ENCODE measurements at places on chromosomes 1 and 21. TPM values are rescaled to one million over a fixed set of nuclear protein-coding genes. Genes with fewer than 3 reads are reported as not detected.

DNA sequence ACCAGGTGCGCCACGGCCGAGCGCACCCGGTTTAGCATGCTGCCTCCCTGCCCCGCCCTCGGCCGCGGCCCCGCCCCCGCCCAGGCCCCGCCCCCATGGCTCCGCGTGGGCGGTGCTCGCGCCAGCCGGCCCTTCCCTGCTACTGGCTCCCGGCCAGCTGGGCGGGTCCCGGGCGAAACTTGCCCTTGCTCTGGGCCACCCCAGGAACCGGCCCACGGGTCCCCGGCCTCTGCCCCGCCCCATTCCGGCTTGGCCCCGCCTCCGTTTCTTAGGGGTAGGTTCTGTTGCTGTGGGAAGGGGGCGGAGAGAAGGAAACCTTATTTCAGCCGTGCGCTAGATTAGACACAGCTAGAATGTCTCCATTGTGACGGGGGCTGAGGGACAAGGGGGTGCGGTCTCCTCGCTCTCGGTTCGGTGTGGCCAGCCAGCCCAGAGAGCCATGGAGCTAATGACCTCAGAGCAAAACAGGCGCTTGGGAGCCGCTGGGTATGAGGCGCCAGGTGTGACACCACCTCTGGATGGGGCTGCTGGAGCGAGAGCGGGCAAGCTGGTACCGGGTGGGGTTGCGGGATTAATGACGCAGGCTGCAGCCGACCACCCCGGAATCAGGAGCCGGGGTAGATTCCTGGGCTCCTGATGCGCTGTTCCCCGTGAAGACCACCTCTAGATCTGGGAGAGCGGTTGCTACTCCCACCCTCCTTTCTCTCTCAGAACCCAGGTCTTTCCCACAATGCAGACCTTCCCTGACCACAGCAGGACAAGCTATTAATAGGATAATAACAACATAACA lies at the start of gene PPM1J:
Gene PPM1J, minus strand, starts transcription at position 69 of the 790 bp plus-strand sequence. Its CDS starts 31 bp downstream, at position 38.
- H3K36me3 ChIP-seq = no peaks in the 10 kb centered on the region
- peak; percentile 91 for DNase-seq
- peak within 1 kb of the TSS; percentile 70 for H3K4me3 ChIP-seq
- H3K27me3 ChIP-seq = no peaks in the 10 kb centered on the region
- H3K27ac ChIP-seq = peak within 1 kb of the TSS; percentile 15
- H3K4me1 ChIP-seq = peaks cover 3% of the 10 kb centered on the region

DNA sequence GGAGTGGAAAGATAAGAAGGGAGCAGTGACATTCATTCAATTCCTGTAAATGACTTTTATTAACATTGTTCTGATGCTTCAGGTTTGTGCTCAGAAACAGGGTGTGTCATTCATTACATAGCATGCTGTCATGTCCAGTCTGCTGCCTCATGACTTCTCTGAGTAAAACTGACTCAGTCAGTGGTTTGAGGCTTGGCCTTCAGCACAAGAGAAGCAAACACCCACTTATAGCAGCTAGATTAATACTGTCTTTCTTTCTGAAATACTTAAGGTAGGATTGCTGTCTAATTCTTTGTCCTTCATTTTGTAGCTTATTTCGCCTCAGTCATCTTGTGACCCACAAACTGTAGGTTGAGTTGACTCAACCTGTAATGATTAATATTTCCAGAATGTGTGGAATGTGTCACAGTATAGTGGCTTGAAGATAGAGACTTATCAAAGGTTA lies 32.9 kb downstream of the RASAL2 start:
- no peaks in the 10 kb centered on the region for H3K36me3 ChIP-seq
- H3K27me3 ChIP-seq = no peaks in the 10 kb centered on the region
- peak overlapping the region; percentile 89 for H3K27ac ChIP-seq
- peak; percentile 97 for DNase-seq

- no peak overlapping the region for H3K4me3 ChIP-seq
- H3K27me3 ChIP-seq = no peaks in the 10 kb centered on the region
- no peaks in the 10 kb centered on the region for H3K36me3 ChIP-seq
- no peaks in the 10 kb centered on the region for H3K4me1 ChIP-seq
- peak; percentile 53 for DNase-seq
Measured at GRCh38 chr1:197519741-197520334, 251.8 kb downstream of the CRB1 start.

The CLCA4 gene
- total RNA-seq = not detected

DNA sequence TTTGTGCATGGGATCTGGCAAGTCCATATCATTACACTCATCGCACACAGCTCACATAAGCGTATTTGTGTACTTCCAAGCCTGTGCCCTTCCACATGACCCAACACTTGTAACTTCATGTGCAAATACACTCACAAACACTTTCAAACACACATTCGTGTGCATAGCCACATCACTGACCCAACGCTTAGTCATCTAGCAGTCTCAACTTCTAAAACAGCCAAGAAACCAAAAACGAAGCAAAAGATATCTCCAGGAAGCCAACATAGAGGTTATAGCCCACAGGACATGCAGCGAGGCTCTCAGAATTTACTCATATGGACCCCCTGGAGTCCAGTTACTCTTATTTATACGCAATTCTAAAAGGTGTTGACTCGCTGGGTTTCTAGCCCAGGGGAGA lies 10.9 kb upstream of the GOLT1A start:
- peak; percentile 40 for DNase-seq
- no peaks in the 10 kb centered on the region for H3K4me1 ChIP-seq
- no peaks in the 10 kb centered on the region for H3K27me3 ChIP-seq
- H3K4me3 ChIP-seq = no peak overlapping the region
- no peak overlapping the region for H3K27ac ChIP-seq

GRCh38 chr1:24344090-24344742 lies 25.1 kb downstream of the GRHL3 start:
- no peaks in the 10 kb centered on the region for H3K27me3 ChIP-seq
- no peak overlapping the region for H3K27ac ChIP-seq
- no peaks in the 10 kb centered on the region for H3K4me1 ChIP-seq
- no peak overlapping the region for H3K4me3 ChIP-seq
- peak; percentile 40 for DNase-seq
- no peaks in the 10 kb centered on the region for H3K36me3 ChIP-seq

DNA sequence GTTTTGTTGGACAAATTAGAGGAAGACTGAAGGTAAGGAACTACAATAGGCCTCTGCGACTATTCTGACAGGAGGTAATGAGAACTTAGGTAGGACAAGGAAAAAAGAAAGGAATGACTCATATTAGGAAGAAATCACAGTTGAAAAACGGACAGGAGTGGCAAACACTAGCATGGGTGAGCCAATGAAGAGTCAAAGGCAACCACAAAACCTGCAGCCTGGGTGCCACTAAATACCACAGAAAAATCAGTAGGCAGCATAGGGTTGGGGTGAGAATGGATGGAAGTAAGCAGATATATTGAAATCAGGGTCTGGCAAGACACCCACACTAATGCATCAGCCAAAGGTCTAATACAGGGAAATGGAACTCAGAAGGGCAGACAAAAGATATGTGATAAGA lies 10.0 kb downstream of the RBM34 start:
- peaks cover 59% of the 10 kb centered on the region for H3K36me3 ChIP-seq
- DNase-seq = no peak
- no peak overlapping the region for H3K4me3 ChIP-seq
- H3K4me1 ChIP-seq = no peaks in the 10 kb centered on the region

DNA sequence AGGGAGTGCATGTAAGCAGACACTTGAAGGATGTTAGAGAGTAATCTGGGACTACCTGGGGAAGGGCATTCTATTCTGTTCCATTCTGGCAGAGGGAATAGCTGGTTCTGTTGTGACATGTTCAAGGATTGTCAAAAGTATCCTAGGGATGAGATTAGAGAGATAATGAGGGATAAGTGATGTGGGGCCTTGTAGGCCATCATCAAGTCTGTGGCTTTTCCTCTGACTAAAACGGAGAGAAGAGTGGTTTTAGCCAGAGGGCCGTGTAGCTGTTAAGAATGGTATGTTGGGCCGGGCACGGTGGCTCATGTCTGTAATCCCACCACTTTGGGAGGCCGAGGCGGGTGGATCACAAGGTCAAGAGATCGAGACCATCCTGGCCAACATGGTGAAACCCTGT lies 23.6 kb downstream of the TGFB2 start:
- H3K4me1 ChIP-seq = peaks cover 32% of the 10 kb centered on the region
- H3K27ac ChIP-seq = no peak overlapping the region
- no peaks in the 10 kb centered on the region for H3K36me3 ChIP-seq
- H3K27me3 ChIP-seq = no peaks in the 10 kb centered on the region
- no peak overlapping the region for H3K4me3 ChIP-seq

DNA sequence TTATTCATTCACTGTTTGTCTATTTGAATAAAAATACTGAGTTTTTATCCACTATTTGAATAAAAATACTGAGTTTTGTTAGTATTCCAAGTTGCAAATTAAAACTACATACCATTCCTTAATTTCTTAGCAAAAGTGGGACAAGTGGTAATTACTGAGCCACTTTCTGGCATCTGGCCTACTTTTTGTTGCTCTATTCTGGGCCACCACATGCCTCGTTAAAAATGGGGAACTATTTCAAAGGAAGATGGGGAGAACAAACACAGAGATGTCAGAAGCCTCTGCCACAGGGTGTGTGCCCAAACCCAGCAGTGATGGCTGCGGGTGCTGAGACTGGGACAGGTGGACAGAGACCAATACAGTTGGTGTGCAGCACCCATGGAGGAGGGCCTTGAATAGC lies 14.6 kb downstream of the PIGP start:
- H3K27ac ChIP-seq = no peak overlapping the region
- no peaks in the 10 kb centered on the region for H3K36me3 ChIP-seq
- peaks cover 18% of the 10 kb centered on the region for H3K4me1 ChIP-seq
- H3K27me3 ChIP-seq = no peaks in the 10 kb centered on the region
- no peak overlapping the region for H3K4me3 ChIP-seq

The NBPF4 gene
- not detected for total RNA-seq

DNA sequence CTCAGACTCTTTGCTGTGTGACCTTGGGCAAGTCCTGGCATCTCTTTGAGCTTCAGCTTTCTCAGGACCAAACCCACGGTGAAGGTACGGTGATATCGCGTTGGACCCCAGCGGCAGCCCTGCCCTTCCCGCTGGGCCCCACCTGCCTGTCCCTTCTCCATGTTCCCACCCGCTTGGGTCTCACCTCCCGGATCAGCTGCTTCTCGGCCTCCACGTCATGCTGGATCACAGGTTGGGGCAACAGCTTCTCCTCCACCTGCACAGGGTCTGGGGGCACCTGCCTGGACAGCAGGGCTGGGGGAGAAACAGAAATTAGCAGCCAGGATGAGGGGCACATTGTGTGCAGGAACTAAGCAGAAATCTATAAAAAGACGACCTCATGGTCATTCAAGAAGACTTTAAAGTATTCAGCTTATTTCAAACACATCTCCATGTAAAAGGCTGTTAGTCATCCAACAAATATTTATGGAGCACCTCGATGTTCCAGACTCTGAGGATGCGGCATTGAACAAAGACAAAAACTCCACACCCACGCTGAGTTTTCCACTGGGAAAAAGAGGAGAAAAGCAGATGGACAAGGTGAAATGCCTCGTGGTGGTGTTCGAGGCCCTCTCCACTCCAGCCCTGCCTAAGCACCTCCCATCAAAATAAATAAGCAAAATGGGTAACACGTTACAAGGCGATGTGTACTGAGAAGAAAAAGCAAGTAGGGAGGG lies 19.5 kb downstream of the KIF17 start:
- H3K27ac ChIP-seq = no peak overlapping the region

The GRIK3 gene
- total RNA-seq = not detected

The PALMD gene
- not detected for total RNA-seq

DNA sequence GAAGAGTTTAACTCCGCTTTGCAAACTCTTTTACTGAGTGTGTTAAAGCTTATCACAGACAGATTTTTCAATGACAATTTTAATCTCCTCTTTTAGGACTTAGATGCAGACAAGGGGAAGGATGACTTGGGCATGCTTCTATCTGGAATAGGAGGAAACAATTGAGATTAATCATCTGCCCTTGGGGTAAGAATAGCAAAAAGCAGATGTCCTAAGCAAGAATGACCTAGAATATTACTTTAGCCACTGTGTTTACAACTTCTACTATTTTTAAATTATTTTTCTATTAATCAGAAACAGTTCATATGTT lies 569.0 kb upstream of the ADGRL2 start:
- DNase-seq = no peak
- H3K27me3 ChIP-seq = no peaks in the 10 kb centered on the region
- H3K36me3 ChIP-seq = no peaks in the 10 kb centered on the region

- peaks cover 34% of the 10 kb centered on the region for H3K4me1 ChIP-seq
- H3K36me3 ChIP-seq = no peaks in the 10 kb centered on the region
- H3K27me3 ChIP-seq = no peaks in the 10 kb centered on the region
- no peak overlapping the region for H3K27ac ChIP-seq
- no peak for DNase-seq
Measured at GRCh38 chr1:44037154-44037553, 5.9 kb upstream of the SLC6A9 start.

The VWA1 gene
- 1.4 TPM for total RNA-seq

DNA sequence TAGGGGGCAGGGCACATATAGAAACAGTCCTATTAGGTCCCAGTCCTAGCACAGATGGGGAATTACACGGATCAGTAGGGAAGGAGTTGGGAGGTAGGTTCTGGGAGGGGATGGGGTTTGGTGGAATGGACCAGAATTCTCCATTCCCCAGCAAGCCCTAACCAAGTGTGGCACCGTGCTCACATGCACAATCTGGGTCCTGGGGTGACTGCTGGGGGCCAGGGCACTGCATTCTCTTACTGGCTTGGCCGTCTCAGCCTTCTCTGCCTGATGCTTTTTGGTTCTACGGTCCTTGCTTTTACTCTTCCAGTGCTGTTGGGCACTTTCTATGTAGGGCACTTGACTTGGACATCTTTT lies 53.9 kb downstream of the NENF start:
- no peak for DNase-seq
- H3K27me3 ChIP-seq = 0 out of 2 replicates have a peak, but pooled peaks cover 3% of the 10 kb centered on the region

- H3K4me1 ChIP-seq = no peaks in the 10 kb centered on the region
- no peak overlapping the region for H3K27ac ChIP-seq
- H3K36me3 ChIP-seq = no peaks in the 10 kb centered on the region
- no peak overlapping the region for H3K4me3 ChIP-seq
- no peaks in the 10 kb centered on the region for H3K27me3 ChIP-seq
Measured at GRCh38 chr1:3511856-3512255, 57.4 kb downstream of the ARHGEF16 start.

The PRKAA2 gene
- total RNA-seq = 0.76 TPM

- no peaks in the 10 kb centered on the region for H3K36me3 ChIP-seq
- no peak overlapping the region for H3K27ac ChIP-seq
- peaks cover 8% of the 10 kb centered on the region for H3K4me1 ChIP-seq
- no peak overlapping the region for H3K4me3 ChIP-seq
- no peaks in the 10 kb centered on the region for H3K27me3 ChIP-seq
- DNase-seq = no peak
Measured at GRCh38 chr1:96969656-96970163, 248.1 kb downstream of the PTBP2 start.

GRCh38 chr1:34166191-34166624 lies 1.2 kb upstream of the CSMD2 start:
- peak; percentile 45 for DNase-seq
- H3K4me3 ChIP-seq = peak overlapping the region; percentile 89
- H3K4me1 ChIP-seq = peaks cover 14% of the 10 kb centered on the region
- no peak overlapping the region for H3K27ac ChIP-seq

All from GM23248 (cell line).